ENCODE measurements at places on chromosomes 2 and 18.

- peak; percentile 34 for DNase-seq
Observed at GRCh38 chr2:29014811-29015421, 33.8 kb downstream of the TOGARAM2 start.

DNA sequence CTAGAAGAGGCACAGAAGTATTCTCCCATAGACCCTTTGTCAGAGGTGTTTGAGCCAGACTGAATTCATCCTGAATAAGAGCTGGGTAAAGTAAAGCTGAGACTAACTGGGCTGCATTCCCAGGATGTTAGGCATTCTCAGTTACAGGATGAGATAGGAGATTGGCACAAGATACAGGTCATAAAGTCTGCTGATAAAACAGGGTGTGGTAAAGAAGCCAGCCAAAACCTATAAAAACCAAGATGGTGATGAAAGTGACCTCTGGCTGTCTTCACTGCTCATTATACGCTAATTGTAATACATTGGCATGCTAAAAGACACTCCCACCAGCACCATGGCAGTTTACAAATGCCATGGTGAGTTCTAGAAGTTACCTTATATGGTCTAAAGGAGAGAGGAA is 364.9 kb upstream of the TMEFF2 start:
- no peak for DNase-seq

DNA sequence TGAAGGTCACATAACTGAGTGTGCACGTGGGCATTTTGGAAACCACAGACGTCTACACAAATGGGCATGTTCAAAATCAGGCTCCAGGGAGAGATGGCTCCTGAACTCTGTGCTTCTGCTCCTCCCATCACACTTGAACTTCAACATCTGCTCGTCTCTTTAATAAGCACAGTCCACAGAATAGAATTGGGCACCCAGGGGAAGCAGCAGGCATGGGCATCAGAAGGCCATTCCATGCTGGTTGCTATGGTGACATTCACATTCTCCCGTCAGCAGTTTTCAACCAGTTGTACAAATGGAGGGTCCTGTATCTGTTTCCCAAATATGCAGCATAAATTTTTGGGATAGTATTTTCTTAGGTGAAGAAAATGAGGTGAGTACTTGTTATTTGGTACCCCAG is 183.7 kb upstream of the COPS8 start:
- DNase-seq, result no peak

GRCh38 chr2:206424134-206424533 is 19.2 kb upstream of the ADAM23 start:
- DNase-seq, result no peak

DNA sequence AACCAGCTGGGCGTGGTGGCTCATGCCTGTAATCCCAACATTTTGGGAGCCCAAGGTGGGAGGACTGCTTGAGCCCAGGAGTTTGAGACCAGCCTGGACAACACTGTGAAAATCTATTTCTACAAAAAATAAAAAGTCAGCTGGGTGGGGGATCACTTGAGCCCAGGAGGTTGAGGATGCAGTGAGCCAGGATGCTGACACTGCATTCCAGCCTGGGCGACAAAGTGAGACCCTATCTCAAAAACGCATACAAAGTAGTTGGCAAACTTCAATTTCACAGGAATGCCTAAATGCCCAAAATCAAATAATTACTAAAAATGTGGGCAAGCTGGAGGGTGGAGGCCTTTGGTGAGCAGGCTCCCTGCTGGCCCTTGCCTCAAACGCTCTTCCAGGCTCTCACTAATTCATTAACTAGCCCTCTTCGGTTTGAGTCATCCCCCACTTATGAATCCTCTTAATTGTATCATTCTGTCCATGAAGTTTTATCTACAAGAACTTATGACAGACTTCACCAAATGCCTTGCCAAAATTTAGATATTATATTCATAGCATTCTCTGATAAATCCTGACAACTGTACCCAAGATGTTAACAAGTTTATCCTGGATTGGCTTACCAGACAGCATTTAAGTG is 68.7 kb upstream of the ZFP36L2 start:
- DNase-seq, result no peak

Data from stimulated activated CD4-positive, alpha-beta T cell treated with anti-CD3 and anti-CD28 coated beads, TNF-alpha, amount 100 ng/mL, for 4 hours (primary cell).